ENCODE measurements at places on chromosomes 6 and 20.

- no peak for DNase-seq
These were observed 26.5 kb downstream of the LBP start for GRCh38 chr20:38372806-38373205.

DNA sequence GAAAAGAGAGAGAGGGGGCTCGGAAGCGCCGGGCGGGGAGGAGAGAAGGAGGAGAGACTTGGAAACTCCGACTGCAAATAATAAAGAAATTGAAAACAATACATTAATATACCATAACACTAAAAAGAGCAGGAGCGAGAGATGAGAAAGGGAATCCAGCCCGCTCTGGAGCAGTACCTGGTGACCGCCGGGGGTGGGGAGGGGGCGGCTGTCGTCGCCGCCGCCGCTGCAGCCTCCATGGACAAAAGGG lies 338 bp downstream of the E2F3 start:
- DNase-seq: no peak

DNA sequence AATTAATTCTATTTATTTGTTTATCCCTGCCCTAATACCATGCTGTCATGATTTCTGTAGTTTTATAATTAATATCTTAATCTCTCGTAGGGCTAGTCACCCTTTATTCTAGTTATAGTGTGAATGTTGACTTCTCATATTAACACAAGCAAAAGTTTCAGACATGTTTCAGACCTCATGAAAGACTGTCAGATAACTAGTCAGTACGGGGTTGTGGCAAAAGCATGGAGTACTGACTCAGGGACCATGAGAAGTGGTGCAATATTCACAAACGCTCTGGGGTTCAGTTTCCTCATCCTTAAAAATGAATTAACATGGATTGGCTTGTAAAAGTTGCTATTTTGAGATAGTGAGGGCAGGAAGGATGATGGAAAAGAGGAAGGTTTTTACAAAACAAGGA lies 148.9 kb downstream of the TMEM200A start:
- DNase-seq: no peak

GRCh38 chr6:50720623-50721022 lies 7.3 kb downstream of the TFAP2D start:
- DNase-seq: no peak

DNA sequence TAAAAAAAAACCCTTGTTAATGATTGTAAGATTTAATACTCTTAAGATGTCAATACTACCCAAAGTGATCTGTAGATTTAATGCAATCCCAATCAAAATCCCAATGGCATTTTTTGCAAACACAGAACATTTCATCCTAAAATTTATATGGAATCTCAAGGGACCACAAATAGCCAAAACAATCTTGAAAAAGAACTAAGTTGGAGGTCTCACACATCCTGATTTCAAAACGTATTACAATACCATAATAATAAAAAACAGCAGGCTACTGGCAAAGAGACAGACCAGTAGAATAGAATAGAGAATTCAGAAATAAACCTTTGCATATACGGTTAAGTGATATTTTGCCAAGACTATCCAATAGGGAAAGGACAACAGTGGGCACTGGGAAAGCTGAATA lies 331.9 kb upstream of the JARID2 start:
- DNase-seq: no peak

DNA sequence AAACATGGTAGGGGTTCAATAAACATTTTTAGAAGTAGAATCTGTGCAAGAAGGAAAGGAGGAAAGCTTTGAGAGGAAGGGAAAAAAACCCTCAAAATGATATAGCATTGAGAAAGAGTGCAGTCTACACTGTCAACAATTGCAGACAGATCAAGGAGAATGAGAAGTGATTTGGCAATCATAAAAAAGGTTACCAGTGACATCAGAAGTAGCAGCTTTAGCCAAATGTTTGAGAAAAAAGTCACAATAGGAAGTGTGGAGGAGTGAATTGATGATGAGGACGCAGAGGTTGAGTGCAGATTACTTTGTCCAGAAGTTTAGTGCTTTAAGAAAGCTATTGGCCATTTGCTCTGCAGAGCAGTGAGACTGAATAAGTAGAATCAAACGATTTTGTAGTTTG lies 155.0 kb downstream of the GJA1 start:
- no peak for DNase-seq

DNA sequence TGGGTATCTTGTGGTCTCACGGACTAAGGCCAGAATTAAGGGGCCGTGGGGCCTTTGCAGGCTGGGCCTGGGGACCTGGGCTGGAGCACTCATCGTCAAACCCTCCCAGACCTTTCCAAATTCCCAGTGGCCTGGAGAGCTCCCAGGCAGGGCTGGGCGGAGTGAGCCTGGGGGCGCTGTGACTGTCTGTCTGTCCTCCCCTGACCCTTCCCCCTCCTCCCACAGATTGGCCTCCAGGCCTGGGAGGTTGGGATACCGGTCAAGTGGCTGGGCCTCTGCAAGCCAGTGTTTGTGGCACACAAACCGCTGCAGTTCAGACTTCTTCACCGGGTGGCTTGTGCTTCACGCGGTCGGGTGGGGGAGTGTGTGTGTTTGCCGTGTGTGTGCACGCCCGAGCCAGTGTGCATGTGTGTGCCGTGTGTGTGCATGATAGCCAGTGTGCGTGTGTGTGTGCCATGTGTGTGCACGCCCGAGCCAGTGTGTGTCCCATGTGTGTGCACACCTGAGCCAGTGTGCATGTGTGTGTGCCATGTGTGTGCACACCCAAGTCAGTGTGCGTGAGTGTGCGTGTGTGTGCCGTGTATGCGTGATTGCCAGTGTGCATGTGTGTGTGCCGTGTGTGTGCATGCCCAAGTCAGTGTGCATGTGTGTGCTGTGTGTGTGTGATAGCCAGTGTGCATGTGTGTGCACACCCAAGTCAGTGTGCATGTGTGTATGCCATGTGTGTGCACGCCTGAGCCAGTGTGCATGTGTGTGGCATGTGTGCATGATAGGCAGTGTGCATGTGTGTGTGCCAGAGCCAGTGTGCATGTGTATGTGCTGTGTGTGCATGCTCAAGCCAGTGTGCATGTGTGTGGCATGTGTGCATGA lies 6.3 kb downstream of the RBBP8NL start:
- no peak for DNase-seq

DNA sequence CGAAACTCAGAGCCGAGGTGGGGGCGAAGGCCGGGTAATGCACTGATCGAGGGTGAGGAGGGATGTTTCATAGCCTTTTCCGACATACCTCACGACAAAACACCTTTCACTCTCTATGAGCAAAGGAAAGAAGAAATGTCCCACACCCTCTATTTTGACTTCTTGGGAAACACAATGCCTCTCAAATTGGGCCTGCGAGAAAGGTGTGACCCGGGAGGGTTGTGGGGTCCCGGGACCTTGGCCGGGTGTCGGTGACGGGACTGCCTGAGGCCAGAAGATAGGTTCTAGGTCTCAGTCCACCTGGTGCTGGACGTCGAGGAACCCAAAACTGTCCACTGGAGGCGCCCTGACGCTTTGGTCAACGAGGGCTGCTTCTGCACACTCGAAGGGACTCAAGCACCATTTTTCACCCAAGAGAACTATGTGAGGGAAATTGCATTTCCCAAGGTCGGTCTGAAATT lies 41.1 kb upstream of the OSTM1 start:
- DNase-seq: no peak

GRCh38 chr6:168441434-168442391 lies 729 bp downstream of the SMOC2 start:
- no peak for DNase-seq

GRCh38 chr20:20456741-20457140 lies 88.8 kb downstream of the INSM1 start:
- no peak for DNase-seq

GRCh38 chr6:30160785-30161531 lies at the start of gene TRIM10:
TRIM10 (minus strand) TSS chr6:30161211; CDS start chr6:30160858, 353 bp downstream.
- no peak for DNase-seq

Measured in stimulated activated CD8-positive, alpha-beta memory T cell treated with anti-CD3 and anti-CD28 coated beads, Interleukin-4, amount 100 ng/mL, for 4 hours (primary cell).